ENCODE measurements at places on chromosomes 1 and 21. TPM values are rescaled to one million over a fixed set of nuclear protein-coding genes. Genes with fewer than 3 reads are reported as not detected.

- no peak for DNase-seq
These were observed 31.8 kb upstream of the PLD5 start for GRCh38 chr1:242556276-242556675.

DNA sequence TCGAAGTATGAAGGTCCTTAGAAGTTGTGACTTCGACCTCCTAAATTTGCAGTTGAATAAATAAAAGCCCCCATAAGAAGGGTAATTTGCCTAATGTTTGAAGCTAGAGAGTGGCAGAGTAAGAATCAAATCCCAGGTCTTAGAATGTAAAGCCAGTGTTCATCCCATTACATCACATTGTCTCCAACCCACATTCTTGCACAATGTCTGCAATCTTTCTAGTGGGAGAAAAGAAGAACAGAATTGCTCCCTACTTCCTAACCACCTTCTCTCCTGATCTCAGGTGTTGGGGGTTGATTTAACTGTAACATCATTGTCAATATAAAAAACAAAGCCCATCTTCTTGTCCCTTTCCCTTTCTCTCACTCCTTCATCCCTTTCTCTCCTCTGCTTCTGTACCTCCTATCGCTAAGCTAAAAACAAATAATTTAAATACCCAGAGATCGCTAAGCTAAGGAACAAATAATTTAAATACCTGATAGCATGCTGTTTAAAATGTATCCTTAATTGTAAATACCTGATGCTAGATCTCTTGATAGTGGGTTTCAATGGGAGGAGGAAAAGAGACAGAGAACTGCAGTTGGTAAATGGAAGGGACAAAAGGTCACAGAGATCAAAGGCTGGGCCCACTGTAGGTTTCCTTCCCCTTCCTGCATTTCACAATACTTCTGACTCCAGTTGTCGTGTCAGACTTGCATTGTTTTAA is 32.1 kb upstream of the CCDC190 start:
- DNase-seq, result no peak

DNA sequence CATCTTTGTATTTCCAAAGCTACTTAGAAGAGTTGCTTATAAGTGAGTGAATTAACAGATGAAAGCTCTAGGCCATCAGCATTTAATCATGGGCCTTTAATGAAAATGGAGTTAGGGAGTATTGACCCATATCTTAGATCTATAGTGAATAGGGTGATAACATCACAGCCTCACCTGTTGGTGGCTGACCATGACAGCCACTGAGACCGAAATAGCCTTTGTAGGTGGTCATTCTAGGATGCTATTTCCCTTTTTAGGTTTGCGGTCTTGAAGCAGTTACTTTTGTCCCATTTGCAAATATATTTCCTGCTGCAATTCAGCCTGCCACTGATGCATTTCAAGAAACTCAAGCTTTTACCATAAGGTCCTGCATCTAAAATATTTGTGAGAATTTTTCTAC is 410.1 kb upstream of the LYPLAL1 start:
- DNase-seq, result no peak

DPM3 gene
- total RNA-seq, result 15.8 TPM

CSMD2 gene
- 0.42 TPM for total RNA-seq

DNA sequence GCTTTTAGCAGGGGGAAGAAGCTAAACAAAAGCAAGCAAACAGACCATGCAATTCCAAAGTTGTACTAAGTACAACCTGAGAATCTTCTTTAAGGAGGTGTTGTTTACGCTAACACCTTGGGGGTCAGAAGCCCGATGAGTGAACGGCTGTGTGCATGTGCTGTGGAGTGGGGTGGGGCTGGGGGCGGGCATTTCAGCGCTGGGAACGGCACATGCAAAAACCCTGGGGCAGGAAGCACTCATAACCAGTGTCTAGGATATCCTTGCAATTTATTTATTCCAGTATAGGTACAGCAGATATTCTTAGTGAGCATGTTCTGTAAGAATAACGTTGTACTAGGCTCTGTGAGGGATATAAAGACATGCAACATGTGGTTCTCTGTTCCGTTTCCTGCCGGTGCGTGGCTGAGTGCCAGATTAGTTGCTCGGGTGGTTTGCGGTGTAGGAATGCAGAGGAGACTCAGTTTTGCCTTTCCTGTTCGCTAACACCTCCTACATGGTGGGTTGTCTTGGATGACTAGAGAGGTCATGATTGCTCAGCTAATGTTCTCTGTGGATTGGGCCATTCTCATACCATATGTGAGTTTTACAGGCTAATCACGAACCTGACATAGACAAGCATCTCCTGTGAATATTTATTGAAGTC is 3.7 kb downstream of the FASLG start:
- DNase-seq, result no peak

TNFRSF9 gene
- 0.16 TPM for total RNA-seq

GBP1 gene
- 68.6 TPM for total RNA-seq

LINGO4 gene
- 0.16 TPM for total RNA-seq

GRCh38 chr1:14800500-14801076 is 202.1 kb downstream of the KAZN start:
- DNase-seq, result no peak

DNA sequence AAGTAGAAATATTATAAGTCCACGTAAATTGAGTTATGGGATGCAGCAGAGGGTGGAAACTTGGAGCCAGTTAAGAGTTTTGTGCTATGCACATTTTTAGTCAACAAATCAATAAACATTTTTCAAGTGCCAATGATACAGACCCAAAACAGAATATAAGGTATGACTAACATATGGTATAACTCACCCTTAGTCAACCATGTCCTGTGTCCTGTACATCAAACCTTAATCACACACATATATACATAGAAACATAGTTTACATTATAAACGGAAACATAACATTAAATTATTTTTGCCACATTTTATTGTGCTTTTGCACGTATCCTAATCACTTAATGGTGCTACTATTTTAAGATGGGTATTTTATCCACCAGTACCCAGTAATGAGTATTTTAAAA is 136.1 kb upstream of the USH2A start:
- DNase-seq, result no peak

- no peak for DNase-seq
These were observed 173.0 kb downstream of the ADGRL4 start for GRCh38 chr1:78833491-78833890.

DDR2 gene
- total RNA-seq, result 101 TPM

GRCh38 chr1:224114787-224115175 is 870 bp downstream of the FBXO28 start:
- no peak for DNase-seq

DNA sequence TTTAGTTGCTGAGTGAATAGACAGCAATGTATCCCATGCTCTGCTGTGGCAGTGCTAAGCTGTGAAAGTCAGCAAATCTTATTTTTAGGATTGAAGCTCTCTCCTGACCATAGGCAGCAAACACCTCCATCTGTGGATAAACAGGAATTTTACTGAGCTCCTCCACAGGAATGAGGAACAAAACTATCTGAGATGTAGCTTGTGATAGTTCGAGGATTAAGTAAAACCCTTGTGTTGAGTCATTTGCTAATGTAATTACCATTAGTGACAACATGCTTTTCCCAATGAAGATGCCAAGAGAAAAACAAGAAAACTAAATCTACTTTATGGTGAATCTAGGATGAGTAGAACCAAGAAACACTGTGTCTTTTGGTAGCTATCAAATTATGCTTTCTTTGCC is 122.7 kb downstream of the CLEC20A start:
- no peak for DNase-seq

DNA sequence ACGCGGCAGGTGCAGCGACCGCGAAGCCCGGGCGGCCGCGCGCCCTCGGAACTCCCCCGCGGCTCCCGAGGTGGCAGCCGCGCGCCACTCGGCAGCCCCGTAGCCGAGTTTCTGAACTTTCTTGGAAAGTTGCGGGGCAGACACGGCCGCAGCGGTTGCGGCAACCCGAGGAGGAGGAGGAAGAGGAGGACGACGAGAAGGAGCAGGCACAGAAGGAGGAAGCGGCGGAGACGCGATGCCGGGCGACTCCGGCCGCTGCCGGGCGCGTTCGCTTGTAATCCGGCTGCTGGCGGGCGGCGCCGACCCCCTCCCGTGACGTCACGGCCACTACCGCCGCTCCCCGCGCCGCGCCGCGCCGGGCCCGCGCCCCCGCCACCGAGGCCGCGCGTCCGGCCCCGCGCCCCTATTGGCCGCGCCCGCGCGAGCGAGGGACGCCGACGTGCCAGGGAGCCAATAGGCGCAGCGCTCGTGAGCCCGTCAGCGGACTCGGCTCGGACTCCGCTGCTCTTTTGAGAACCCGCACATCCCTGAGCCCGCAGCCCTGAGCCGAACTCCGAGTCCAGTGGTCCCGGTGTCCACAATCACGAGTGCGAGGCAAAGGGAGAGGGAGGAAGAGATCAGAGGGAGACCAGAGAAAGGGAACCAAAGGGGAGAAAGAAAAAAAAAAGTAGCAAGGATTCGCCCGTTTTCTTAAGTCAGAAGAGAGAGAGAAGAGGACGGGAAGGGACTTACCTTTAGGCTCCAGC is 736 bp upstream of the BARHL2 start:
- no peak for DNase-seq

DNA sequence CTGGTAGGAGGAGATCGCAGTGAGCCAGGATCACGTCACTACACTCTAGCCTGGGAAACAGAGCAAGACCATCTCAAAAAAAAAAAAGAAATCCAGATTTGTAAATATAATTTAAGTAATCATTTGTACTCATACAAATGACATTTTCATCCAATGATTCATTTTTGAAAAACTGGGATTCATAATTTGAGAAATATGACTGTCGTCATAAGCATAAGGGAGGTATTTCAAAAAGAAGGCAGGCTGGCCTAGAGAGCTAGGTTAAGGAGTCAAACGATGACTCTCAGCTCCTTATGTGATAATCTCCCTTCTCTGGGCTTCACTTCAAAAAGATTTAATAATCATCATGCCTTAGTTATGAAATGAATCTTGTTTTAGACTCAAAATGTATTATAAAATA is 2.3 kb downstream of the GART start:
- no peak for DNase-seq

ESPN gene
- 0.58 TPM for total RNA-seq

DNA sequence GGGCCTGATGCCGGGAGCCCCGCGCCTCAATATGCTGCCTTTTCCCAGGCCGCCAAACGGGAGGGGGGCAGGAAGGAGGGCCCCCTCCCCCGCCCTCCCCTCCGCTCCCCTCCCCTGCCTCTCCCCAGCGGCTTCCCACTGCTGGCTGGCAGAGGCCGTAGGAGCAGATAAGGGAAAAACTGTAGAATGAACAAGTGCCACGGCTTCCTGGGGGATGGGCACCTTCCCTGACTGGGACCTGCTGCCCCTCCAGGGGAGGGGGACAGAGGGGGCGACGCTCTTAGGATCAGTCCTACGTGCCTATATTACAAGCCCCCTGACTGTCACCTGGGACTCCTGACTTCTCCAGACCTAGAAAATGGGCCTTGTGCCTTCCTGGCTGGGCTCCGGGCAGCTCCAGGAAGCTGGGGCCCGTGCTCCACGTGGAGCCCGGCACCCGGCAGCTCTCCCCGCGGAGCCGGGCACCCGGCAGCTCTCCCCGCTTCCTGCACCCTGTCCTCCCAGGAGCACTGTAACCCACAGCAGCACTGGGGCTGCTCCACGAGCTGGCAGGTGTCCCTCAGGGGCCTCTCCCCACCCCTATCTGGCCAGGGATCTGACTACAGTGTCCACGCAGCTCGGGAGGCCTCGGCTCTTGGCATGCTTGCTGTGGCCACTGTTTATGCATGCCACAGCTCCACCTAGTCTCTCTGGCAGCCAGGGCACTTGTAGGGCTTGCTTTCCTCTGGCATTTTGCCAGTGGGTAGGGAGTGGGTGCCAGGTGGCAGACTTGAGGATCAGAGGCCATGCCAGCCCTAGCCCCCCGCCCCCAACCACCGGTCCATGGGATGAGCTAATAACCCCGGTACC is 674 bp upstream of the HES5 start:
- DNase-seq, result no peak

ILDR2 gene
- total RNA-seq, result 4.1 TPM

GUCA2B gene
- not detected for total RNA-seq

Data from urinary bladder (tissue), 4 donors.